Fibroblast of the aortic adventitia (primary cell): ENCODE measurements at places on chromosomes 16 and 17.

- DNase-seq, result peak; percentile 94
Measured at GRCh38 chr16:3793161-3793576, 75.8 kb upstream of the TRAP1 start.

DNA sequence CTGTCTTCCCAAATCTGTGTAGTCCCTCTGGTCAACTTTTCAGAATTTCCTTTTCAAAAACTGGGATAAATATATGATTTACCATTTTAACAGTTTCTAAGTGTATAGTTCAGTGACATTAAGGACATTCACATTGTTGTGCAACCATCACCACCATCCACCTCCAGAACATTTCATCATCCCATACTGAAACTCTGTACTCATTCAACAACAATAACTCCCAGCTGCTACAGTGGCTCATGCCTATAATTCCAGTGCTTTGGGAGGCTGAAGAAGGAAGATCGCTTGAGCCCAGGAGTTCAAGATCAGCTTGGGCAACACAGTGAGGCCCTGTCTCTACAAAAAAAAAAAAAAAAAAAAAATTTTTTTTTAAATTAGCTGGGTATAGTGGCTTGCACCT lies 131.0 kb downstream of the AATF start:
- peak; percentile 57 for DNase-seq

DNA sequence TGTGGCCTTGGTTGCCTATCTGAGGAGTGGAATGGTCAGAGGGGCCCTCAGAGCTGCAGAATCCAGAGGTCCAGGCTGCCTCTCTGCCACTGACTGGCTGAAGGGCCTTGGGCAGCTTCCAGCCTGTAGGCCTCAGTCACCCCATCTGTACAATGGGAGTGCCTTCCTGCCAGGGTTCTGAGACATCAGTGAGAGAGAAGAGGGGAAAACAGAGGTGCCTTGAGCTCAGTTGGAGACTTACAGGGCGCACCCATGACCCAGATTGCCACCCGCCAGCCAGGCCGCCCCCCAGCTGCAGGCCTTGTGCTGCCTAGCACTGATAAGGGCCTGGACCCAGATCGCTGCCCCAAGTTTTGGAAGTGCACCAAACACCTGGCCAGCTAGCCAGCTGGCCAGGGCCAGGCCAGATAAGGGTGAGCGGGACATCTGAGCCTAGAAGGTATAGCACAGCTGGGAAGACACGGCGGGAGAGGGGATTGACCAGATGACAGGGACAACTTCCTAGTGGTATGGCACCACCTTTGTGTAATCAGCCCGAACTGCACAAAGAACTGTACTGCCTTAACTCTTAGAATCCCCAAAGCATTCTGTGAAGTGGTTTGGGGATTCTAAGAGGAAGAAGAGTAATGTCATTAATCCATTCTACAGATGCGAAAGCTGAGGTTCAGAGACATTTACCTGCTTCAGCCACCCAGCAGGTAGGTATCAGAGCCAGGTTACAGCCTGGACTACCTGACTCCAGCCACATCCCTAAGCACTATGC lies 1.4 kb downstream of the SLC4A1 start:
- peak; percentile 14 for DNase-seq

- DNase-seq, result peak; percentile 46
Measured at GRCh38 chr17:43915559-43915958, 8.2 kb upstream of the MPP2 start.

GRCh38 chr16:76577003-76577402 lies 299.8 kb downstream of the CNTNAP4 start:
- no peak for DNase-seq

DNA sequence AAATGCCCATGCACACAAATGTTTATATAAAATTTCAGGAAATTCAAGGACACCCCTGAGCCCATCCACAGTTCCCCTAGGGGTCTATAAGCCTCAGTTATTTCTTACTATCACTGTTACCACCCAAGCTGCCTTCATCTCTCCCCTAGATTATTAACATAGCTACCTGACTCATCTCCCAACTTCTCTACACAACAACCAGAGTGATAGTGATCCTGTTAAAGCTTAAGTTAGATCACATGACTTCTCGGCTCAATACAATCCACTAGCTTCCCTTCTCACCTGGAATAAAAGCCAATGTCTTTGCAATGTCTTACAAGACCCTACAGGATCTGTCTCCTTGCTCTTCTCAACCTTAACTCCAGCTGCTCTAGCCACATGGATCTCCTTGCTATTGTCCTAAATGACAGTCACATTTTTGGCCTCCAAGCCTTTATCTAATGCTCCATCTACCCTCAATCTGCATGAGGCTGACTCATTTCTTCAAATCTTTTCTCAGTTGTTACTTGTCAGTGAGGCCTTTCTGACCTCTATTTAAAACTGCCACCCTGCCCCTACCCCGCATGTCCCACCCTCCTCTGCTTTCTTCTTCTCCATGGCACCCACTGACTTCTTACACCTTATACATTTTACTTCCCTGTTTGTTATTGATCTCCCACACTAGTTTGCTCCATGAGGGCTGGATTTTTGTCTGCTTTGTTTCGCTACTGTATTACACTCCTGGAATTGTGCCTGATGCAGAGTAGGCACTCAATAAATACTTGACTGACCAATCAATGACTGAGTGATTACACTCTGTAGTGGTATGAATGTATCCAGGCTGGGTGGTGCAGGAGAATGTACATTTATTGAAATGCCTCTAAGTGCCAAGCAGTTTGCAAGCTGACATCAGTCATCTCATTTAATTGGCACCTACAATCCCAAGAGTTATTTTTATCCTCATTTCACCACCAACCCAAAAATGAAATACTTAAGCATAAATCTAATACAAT lies 5.2 kb upstream of the LIG3 start:
- DNase-seq, result no peak

DNA sequence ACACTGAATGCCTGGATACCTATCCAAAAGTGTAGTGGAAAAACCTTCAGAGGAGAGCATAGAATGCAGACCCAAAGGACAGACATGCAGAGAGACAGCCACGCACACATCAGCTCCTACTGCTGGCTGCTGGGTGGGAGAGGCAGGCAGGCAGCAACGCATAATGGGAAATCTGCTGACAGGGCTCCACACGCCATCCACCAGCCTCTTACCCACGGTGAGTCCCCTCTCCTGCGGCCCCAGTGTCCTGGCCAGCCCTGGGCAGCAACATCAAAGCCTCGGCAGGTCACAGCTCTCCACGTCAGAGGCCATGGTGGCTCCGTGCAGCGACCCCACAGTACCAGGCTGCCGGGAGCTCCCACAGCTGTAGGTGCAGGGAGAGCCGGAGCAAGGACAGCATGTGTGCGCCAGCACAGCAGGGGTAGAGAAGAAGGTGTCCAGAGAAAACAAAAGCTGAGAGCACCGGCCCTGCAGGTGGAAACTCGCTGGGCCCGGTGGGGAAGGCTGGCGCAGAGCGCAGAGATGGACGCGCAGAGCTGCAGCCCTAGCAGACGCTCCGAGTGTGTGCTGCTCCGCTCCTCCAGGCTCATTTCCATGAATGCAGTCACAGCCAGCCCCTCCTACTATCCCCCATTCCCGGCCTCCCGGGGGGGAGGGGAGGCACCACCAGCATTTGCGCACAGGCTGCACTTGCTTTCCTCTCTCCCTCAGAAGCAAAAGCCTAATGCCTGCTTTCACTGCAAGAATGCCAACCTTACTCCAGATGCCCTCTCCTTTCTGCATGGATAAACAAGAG lies 58.9 kb downstream of the CYTH1 start:
- DNase-seq, result peak; percentile 31
